Suprapubic skin (tissue), 4 donors: ENCODE measurements at places on chromosomes 7 and 10.

- no peak for DNase-seq
These were observed 312.6 kb downstream of the WDR37 start for GRCh38 chr10:1368842-1369171.

- no peak for DNase-seq
These were observed 204.0 kb upstream of the ZNF32 start for GRCh38 chr10:43852644-43853214.

DNA sequence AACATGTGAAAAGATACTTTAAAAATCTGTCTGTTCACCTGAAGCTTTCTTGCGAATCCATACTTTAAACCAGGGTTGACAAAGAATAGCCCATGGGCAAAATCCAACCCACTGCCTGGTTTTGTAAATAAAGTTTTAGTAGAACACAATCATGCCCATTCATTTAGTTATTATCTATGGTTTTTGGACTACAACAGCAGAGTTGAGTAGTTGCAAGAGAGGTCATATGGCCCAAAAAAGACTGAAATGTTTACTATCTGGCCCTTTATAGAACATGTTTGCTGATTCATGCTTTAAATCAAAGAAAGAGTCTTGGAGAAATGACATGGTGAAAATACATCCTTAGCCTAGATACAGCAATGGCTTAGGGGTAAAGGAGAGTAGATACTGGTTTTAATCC, 356.2 kb downstream of the RNLS start:
- DNase-seq, result no peak

GRCh38 chr10:123151737-123152135, 2.5 kb upstream of the BUB3 start:
- DNase-seq, result no peak

DNA sequence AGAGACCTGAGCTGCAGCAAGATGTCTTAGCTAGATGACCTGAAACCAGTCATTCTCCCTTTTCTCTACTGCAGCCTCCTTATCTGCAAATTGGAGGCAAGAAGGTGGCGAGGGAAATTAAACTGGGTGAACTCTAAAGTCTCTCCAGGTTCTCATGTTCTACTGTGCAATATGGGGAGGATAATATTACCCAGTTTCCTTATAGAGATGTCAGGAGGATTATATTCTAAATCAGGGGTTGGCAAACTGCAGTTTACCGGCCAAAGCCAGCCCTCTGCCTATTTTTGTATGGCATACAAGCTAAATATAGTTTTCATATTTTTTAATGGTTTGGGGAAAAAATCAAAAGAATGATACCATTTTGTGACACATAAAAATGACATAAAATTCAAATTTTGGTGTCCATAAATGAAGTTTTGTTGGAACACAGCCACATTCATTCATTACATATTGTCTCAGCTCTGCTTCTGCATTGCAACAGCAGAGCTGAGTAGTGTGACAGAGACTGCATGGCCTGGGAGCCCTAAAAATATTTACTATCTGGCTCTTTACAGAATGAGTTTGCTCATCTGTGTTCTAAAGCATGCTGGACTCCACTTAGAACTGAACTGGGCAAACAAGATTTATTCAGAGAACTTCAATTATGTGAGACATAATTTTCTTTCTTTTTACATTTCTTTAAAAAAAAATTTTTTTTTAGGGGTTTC, 19.2 kb upstream of the MALSU1 start:
- no peak for DNase-seq

DNA sequence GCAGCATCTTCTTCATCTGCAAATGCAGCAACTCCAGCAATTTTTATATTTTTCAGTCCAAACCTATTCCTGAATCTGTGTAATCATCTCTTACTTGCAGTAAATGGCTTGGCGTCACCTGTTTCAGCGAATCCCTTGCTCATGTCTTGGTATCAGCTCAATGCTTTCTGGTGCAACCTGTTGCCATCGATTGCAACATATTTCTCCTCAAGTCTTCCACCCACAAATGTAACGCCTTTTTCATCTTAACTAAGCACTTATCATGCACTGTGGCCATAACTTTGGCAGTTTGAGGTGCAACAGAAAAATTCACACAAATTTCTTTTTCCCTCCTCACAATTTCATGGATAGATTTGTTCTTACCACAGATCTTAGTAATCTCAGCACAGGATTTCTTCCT, 168.3 kb downstream of the HERPUD2 start:
- DNase-seq, result no peak

DNA sequence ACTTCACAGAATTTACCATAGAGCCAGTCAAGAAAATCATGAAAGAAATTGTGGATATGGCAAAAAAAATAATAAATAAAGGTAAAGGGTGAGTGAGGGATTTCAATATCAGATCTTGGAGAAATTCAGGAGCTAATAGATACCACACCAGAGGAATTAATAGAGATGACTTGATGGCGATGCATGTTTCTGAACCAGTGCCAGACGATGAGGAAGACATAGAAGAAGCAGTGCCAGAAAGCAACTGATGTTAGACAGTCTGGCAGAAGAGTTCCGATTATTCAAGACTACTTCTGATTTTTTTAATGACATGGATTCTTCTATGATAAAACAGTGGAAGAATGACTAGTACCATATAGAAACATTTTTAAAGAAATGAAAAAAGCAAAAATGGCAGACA, 314.7 kb downstream of the BICC1 start:
- no peak for DNase-seq

- no peak for DNase-seq
These were observed 47.3 kb upstream of the OIT3 start for GRCh38 chr10:72846238-72846637.

GRCh38 chr7:129635300-129636029, 23.9 kb downstream of the NRF1 start:
- no peak for DNase-seq

- peak; percentile 52 for DNase-seq
These were observed 49.1 kb upstream of the MSMB start for GRCh38 chr10:46094931-46095750.

GRCh38 chr10:133353202-133353959, 4.4 kb downstream of the FUOM start:
- peak; percentile 64 for DNase-seq

GRCh38 chr10:52313256-52313932, 687 bp upstream of the DKK1 start:
- DNase-seq, result no peak

DNA sequence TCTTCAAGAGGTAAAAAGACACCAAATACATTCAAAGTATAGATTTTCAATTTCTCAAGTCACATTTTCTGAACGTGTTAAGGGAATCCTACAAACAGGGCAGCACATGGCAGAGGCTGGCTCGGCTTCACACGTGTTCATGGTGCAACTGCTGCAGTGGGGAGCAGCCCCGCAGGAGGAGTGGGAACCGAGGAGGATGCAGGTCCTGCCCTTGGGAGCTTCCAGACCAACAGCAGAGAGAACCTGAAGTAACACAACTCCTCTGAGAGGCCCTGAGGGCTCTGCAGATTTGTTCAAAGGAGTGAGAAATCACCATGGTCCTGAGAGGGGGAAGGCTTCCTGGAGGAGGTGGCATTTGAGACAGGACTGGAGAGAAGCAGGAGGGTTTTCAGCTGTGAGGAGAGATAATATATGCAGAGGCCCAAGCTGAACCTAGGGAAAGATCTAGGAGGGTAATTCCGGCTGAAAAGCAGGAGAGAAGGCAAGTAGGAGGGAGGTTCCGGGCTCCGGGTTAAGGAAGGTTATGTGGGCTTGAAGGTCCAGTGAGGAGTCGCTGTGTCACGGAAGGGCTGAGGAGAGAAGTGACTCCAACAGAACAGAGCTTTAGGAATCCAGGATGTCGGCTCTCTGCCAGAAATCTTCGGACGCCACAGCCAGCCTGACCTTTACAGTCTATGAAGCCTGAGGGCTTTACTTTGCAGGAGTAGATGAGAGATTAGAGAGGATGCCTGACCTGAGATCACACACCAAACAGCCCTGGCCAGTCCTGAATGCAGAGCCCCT, 77.5 kb downstream of the GPR26 start:
- no peak for DNase-seq

- DNase-seq, result no peak
These were observed 48.5 kb upstream of the LRRTM3 start for GRCh38 chr10:66877361-66877760.

GRCh38 chr7:132856416-132856815, 225.5 kb downstream of the CHCHD3 start:
- DNase-seq, result no peak

DNA sequence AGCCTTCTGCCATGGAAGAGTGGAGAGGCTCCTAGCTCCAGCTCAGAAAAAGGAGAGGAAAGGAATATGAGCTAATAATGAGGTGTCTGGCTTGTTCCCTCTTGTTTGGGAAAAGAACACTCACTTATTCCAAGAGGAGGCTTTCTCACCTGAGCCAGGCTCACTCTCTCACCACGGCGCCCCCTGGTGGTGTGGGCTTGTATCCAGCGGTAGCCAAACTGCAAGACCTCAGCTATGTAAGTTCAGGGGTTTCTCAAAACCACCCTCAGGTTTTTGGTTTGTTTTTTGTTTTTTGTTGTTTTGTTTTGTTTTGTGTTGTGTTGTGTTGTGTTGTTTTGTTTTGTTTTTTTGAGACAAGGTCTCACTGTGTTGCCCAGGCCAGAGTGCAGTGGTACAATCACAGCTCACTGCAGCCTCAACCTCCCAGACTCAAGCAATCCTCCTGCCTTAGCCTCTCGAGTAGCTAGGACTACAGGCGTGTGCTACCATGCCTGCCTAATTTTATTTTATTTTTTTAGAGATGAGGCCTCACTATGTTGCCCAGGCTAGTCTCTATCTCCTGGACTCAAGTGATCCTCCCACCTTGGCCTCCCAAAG, 124.0 kb downstream of the TMEM130 start:
- no peak for DNase-seq

DNA sequence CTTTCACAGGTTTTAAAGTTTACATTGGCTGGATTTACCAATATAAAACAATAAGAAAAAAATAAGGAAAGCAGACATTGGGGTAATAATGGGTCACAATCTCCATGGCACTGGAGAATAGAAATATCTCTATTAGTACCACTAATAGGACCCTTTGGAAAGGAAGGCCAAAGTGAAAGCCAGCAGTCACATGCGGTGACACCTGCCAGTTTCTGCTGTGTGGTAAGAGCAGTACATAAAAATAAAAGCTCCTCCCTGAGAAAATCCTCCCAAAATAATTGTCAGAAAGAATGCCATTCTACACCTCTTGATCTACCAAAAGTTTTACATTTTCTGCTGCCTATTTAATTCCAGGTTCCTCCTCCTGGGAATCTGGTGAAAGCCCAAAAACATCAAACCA, 30.4 kb upstream of the SLC13A1 start:
- no peak for DNase-seq

DNA sequence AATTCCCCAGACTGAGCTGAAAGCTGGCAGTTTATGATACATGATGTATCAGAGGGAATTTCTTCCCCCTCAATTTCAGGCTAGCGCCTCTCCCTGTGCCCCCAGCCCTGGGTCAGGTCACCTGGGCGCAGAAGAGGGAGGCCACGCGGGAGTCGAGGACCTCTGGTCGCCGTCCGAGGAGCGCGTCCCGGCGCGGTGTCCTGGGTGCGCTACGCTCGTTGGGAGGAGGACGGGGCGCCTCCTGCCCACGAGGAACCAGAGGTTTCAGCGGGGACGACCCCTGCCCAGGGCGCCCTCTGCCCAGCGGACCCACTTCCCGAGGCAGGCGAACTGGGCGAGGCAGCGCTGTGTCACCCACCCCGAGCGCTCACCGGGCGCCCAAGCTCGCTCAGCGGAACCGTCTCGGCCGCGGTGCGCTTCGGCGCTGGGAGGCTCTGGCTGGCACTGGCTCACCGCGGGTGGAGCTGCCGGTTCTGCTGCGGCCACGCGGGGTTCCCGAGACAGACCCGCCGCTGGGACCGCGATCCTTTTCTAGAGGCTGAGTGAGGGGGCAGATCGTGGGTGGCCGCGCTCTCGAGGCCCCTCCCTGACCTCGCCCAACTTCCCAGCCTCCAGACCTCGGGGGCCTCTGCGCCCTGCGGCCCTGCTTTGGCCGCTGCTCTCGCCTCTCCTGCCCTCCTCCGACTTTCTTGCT, at the start of gene FAM237B:
TSS of gene FAM237B (minus strand) at position 504 of the 694 bp plus-strand sequence. CDS start 1,556 bp downstream, outside the sequence.
- DNase-seq, result no peak

DNA sequence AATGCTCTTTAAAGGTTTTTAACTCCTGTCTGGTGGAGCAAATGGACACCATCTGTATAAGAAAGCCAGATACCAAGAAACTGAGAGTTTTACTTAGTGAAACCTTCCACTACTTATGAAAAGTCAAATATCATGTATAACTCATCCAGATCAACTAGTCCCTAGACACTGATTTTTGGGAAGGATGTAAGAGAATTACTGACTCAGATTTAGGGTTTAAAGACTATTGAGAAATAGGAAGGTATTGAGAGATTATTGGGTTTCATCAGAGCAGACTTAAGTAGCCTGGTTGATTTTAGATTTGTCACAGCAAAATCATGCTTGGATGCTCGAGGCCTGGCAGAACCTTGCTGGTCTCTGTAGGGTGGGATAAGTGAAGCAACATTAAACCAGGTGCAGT, 3.1 kb downstream of the CSTF2T start:
- no peak for DNase-seq

DNA sequence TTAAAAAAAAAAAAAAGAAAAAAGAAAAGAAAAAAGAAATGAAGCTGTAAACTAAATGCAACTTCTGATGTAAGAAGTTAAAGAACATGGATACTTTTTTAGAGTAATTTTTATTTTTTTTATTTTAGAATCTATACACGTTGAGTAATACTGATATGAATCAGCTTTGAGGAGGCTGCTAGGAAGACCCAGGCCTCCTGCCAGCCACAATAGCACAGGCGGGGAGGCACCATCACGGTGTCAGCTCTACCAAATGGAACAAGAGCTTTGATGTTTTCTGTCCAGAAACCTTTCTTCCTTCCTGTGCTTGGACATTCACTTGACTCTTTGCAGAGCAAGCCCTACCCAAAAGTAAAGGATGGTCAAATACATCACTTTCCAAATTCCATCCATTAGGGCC, 45.3 kb upstream of the EGR2 start:
- DNase-seq, result no peak

DNA sequence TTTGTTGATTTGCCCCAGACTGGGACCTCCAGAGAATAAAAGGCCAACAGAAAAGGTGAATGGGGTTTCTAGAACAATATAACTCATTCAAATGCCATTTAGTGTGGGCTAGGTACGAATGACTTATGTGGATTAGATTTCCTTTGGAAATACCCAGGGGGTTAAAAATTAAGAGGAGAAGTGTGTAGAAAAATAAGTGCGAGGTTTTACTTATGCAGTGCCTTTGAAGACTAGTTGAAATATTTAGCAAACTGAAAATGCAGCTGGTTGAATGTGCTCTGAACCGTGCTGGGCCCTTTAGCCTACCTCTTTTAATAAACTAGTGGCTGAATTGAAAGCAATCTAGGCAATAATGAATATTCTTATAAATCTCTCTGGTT, 180.6 kb downstream of the LRMDA start:
- no peak for DNase-seq
